ENCODE measurements at places on chromosomes 1 and 21. TPM values are rescaled to one million over a fixed set of nuclear protein-coding genes. Genes with fewer than 3 reads are reported as not detected.

The MROH9 gene
- not detected for total RNA-seq

The GBP1 gene
- 25.5 TPM for total RNA-seq

The IGSF9 gene
- under 0.01 TPM for total RNA-seq

The GIPC2 gene
- total RNA-seq, result 18.6 TPM

The TMEM125 gene
- not detected for total RNA-seq

The PDXK gene
- 64.1 TPM for total RNA-seq

The LAMTOR5 gene
- 88.3 TPM for total RNA-seq

The VHLL gene
- 0.09 TPM for total RNA-seq

The PPP1R12B gene
- total RNA-seq, result 6.2 TPM

The LPAR3 gene
- not detected for total RNA-seq

The LYPD8 gene
- total RNA-seq, result not detected
